NCI-H524 (cell line): ENCODE measurements at places on chromosomes 12 and 14.
A peak's percentile ranks its signal among the peaks of the same experiment; 100 is the strongest.

GRCh38 chr14:105322791-105323556 is 8.4 kb downstream of the PACS2 start:
- no peak for DNase-seq

- no peak for DNase-seq
These were observed 15.0 kb downstream of the CAPZA3 start for GRCh38 chr12:18752947-18753346.

GRCh38 chr14:61593330-61593729 is 102.0 kb upstream of the HIF1A start:
- no peak for DNase-seq

DNA sequence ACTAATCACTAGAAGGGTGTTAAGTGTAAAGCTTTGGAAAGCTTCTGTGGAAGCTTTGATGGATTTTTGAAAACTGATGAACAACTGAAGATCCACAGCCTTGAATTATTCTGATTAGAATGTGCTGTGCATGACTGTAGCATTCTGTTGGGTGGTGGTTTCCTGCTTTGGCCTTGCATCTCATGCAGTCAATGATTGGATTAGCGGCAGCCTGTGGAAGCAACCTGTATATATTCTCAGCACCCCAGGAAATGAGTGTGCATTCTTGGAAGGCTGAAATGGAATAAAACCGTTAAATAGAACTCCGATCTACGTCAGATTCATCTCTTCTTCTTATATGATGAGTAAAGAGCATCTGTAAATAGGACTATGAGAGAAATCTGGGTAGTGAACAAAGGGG is 120.2 kb downstream of the SLC16A7 start:
- DNase-seq = no peak

DNA sequence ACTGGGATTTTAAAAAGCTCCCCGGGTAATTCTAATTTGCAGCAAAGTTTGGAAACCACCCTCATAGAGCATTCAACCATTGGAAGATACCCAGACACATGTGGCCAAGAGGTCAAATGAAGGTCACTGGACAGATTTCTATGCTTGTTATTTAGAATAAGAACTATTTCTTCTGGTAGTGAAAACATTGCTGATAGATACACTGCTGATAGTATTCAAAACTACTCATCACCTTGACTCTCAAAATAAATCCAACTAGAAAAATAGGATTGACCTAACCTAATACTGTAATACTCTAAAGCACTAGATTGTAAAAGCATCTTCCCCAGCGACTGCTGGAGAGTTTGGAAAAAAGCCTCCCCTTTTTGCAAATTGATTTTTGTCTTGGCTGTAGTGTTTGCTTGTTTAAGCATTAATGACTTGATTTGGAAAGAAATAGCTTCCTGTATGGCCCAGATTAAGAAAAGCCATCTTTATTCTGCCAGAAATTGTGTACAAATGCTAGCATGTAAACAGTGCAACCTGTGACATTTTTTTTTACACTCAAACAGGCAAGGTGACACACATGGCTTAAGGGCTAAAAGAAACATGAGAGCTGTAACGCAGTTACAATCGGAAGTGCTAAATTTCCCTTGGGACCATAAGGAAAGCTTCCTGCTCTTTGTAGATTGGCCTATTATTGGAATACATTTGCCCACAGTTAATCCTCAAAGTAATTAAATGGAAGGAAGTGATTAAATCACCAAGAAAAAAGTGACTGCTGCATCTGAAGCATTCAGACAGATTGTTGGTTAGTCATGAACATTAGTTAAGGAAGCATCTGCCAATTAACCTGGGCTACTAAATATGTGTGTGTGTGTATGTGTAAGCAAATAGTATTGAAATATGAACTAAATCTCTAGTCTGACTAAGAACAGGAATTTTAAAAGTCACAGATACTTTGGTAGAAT is 356.5 kb upstream of the ATP2B1 start:
- peak; percentile 97 for DNase-seq

GRCh38 chr12:39010406-39010805 is 105.0 kb upstream of the CPNE8 start:
- DNase-seq = no peak

DNA sequence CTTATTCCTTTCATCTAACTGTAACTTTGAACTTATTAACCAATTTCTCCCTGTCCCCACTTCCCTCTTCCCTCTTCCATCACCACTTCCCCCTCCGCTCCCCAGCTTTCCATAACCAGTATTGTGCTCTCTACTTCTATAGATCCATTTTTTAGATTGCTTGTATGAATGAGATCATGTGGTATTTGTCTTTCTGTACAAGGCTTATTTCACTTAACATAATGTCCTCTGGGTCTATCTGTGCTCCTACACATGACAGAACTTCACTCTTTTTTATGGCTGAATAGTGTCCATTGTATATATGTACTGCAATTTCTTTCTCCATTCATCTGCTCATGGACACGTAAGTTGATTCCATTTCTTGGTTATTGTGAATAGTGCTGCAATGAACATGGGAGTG is 14.4 kb downstream of the ERP27 start:
- no peak for DNase-seq
